Stimulated activated CD4-positive, alpha-beta T cell treated with anti-CD3 and anti-CD28 coated beads, TNF-alpha, amount 100 ng/mL, for 24 hours (primary cell): ENCODE measurements at places on chromosomes 3 and 15.
A peak's percentile ranks its signal among the peaks of the same experiment; 100 is the strongest.

DNA sequence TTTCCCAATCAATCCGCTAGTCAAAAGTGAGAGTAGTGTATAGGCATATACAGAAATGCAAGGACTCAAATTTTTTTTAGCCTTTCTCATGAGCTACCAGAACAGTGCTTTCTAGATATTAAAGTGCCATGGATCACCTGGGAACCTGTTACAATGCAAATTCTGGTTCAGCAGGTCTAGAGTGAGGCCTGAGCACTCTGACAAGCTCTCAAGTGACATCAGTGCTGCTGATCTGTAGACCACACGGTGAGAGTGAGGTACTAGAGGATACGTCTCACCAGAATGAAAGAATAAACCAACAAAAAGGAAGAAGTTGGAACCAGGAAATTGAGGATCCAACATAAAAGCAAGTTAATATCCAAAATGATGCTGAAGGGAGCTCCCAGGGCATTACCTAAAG lies 16.0 kb upstream of the PLA2G4D start:
- DNase-seq, result no peak

GRCh38 chr3:150345021-150345538 lies 63.0 kb upstream of the TSC22D2 start:
- no peak for DNase-seq

DNA sequence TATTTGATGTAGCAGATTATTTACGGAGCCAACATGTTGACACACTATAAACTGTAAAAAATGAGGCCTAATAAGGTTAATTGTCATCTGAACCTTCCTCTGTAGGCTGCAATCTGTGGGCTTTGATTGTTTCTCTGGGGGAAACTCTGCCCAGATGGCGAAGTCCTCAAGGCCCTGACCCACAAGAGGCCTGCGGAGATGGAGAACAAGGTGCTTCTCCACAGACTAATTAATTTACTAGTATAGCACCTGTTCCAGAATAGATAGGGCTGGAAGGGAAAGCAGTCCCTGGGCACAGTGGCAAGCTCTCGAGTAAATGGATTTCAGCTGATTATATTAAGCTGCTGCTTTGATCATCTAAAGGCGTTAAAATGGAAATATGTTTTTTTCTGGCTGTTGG lies 338.8 kb upstream of the DNAJC19 start:
- no peak for DNase-seq

DNA sequence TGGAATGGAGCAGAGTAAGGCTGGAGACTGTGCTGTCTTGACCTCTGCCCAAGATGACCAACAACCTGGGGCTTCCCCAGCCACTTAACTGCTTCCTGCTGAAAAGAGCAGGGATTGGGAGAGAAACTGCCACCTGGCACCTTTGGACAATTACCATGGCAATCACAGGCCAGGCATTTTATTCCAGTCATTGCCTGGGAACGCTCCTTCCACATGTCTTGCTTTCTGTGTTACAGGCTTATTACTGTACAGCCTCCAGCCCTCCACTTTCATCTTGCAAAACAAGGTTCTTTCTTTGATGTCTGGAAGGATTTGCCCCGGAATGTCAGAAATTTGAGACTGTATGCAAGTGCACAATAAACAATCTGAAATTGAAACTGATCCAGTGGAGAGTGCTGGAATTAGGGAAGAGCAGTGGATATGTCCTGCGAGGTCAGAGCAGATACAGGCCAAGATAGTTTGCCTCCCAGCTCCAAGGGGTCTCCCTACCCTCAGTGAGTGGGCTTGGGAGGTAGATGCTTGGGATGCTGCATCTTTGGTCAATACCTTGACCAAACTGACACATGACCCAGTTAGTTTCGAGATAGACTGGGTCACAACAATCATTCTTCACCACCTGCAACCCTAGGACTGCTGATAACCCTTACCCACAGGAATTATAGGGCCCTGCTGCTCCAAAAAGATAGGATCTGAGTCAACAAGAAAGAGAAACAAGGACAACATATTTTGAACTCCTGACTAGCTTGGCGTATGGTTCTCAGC lies 2.7 kb downstream of the PPP1R14D start:
- no peak for DNase-seq

- no peak for DNase-seq
Measured at GRCh38 chr3:15297608-15298350, 34.6 kb downstream of the SH3BP5 start.

- no peak for DNase-seq
Measured at GRCh38 chr3:167091226-167091625, 288.9 kb downstream of the ZBBX start.

DNA sequence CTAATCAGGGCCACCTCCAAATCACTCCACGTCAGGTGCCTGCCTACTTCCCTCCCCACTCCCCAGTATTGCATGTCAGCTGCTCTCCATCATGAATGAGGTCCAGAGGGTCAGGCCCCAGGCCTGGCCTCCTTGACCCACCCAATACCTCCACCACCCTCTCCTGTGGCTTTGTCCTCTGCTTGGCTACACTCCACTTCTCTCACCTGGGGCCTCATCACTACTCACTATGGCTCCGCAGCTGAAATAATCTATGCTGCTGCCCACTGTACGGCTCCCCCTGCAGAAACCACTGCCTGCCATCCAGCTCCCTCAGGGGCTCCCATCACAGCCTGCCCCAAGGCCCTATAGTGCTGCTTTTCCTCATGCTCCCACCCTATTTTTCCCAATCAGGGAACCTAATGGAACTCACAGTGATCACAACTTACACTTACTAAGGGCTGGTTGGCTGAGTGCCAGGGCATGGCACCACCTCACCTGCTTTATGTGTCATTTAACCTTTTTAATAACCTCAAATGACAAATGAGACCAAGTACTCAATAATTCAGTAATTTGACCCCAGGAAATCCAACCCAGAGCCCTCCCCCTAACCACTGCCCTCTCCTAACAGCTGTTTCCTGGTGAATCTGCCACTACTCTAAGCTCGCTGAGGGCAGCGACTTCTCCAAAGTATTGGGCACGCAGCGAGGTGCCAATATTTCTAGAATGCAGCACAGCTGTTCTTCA lies 2.3 kb downstream of the GORASP1 start:
- DNase-seq, result peak; percentile 18

- no peak for DNase-seq
Measured at GRCh38 chr3:107817076-107817475, 273.8 kb downstream of the CD47 start.

DNA sequence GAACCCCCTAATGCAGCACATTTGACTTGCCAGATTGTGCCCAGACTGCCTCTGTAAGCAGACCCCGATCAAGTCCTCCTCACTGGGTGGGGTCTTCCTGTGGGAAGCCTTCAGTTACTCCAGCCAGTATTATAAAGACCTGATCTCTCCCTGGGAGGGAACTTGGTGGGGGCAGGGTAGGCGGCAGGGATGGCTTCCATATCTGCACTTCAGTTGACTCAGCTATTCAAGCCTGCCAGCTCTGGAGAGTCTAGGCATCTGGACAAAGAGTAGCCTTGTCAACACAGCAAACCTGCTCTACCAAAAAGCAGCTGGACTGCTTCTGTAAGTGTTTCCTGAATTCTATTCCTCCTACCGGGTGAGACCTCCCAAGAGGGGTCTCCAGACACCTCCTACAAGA lies 21.0 kb upstream of the SLC25A38 start:
- DNase-seq, result no peak

GRCh38 chr15:77563623-77564156 lies 69.0 kb downstream of the LINGO1 start:
- DNase-seq, result no peak

- DNase-seq, result no peak
Measured at GRCh38 chr3:117788061-117788460, 1078.5 kb downstream of the TUSC7 start.
